ENCODE measurements at places on chromosomes 5 and 9. TPM values are rescaled to one million over a fixed set of nuclear protein-coding genes. Genes with fewer than 3 reads are reported as not detected.
A peak's percentile ranks its signal among the peaks of the same experiment; 100 is the strongest.

The TRAF1 gene
- polyA plus RNA-seq = 2.2 TPM

DNA sequence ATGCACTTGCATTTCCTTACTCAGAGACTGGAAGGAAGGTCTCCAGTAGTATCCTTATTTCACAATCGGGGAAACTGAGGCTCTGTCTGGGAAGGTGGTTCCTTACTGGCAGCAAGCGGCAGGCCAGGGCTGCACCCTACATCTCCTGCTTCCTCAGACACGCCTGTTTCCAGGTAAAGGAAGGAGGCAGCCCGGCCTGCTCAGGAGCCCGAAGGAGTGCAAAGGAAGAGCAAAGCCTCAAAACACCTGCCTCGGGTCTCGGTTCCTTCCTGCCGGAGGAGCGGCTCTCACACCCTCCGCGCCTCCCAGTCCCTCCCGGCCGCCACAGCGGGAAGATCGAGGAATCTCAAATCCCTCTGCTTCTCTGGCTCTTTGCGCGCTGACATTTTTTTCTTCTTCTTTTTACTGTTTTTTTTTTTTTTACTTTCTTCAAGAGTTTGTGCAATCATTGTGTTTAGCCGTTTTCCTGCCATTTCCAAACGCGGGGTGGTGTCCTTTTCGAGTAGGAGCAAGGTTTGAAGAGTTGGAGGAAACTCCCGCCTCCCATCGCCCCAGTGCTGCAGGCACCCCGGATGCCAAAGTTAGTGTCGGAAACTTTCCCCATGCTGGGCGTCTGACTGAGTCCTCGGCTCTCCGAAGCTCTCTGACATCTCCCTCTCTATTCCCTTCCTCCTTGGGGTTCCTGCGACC, 1.0 kb downstream of the GGTA1 start:
- peak; percentile 23 for DNase-seq

DNA sequence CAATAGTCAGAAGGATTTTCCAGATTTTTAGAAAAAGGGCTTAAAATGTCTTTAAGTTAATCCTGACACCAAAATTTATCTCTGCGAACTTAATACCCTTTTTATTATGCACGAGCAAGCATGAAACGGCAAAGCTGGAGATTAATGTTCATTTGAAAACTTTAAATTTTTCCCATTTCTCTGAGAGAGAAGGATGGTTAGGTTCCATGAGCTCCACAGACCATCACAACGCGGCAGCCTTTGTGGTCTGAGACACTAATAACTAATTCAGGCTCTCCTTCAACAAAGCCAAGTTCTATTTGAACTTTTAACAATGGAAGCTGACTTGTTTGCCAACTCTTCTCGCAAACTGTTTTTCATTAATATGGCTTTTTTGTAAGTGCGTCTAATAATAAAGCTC, 94.7 kb downstream of the MYO10 start:
- DNase-seq = no peak

GRCh38 chr5:142048272-142048671, 35.4 kb upstream of the GNPDA1 start:
- no peak for DNase-seq

The HEMGN gene
- not detected for polyA plus RNA-seq

The PCDHB9 gene
- polyA plus RNA-seq = 1.0 TPM
